Activated CD4-positive, alpha-beta T cell treated with anti-CD3 and anti-CD28 coated beads, Interleukin-2, Interleukin-6, amounts not matched to agents 100 ng/mL and 50 ng/mL, durations not matched to agents 16 hours and 8 hours (primary cell): ENCODE measurements at places on chromosomes 1 and 21.

GRCh38 chr1:53606651-53607051 is 132.3 kb downstream of the GLIS1 start:
- DNase-seq = no peak

GRCh38 chr1:14570514-14570913 is 28.0 kb upstream of the KAZN start:
- DNase-seq = no peak

GRCh38 chr21:26788790-26789189 is 56.4 kb downstream of the ADAMTS1 start:
- no peak for DNase-seq

GRCh38 chr1:157412308-157412707 is 140.0 kb downstream of the FCRL5 start:
- DNase-seq = no peak

GRCh38 chr1:204983881-204984280 is 59.1 kb upstream of the CNTN2 start:
- DNase-seq = no peak

GRCh38 chr21:42006765-42007164 is 3.4 kb downstream of the ZBTB21 start:
- DNase-seq = peak; percentile 11

GRCh38 chr1:196427976-196428734 is 180.1 kb downstream of the KCNT2 start:
- DNase-seq = no peak

DNA sequence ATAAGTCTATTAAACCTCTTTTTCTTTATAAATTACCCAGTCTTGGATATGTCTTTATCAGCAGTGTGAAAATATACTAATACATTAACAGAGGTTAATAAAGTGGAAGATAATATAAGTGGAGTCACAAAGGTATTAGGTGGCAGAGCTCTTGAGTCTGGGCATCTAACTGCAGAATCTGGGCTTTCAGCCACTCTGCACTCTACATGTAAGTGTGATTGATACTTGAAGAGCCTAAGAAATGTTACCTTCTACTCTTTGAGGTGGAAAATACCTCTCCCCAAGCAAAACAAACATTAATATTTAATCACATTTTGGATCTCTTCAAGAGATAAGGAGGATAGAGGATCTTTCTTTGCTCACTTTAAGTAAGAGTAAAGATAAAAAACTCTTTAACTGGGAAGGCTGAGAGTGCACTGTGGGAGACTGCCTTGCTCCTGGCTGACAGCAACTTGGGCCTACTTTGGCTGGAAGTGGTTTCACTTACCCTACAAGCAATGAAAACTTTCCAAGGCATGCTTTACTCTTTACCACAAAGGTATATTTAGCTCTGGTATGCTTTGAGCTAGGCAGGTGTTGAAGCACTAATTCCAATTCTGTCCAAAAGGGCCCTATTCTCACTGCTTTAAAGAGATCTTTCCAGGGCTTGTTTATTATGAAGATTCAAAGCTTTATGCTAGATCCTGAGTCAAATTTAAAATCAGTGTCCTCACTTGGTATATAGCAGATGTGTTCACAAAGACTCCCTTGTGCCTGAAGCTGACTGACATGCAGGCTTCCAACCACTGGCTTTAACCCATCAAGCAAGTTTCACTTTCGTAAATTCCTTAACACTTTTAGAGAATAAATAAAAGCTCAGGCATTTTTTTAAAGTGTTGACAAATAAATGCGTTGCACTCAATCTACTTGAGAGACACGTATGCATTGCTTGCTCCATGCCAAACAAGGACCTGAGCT is 245.3 kb upstream of the ZP4 start:
- DNase-seq = no peak

DNA sequence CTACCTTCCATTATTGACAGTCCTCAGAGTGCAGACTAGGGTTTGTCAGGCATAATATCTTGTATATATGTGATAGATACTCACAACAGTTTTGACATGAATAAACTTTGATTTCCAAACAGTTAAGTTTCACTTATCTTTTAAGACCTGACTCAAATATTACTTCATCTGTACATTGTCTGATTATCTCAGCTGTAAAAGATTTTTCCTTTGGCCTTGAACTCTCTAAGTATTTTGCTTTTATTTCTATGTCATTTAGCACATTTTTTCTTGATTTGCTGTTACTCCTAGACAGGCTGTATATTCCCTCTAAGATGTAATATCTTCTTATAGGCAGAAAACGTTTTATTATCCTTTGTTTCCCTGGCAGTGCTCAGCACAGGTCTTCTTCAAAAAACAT is 65.6 kb upstream of the DMRTA2 start:
- no peak for DNase-seq

- no peak for DNase-seq
Observed at GRCh38 chr1:1554550-1554925, 14.1 kb upstream of the TMEM240 start.

- DNase-seq = peak; percentile 49
Observed at GRCh38 chr1:176880955-176881595, 283.4 kb downstream of the ASTN1 start.

GRCh38 chr1:112689196-112689841 is 14.9 kb downstream of the MOV10 start:
- no peak for DNase-seq

- DNase-seq = no peak
Observed at GRCh38 chr1:26109229-26110164, 2.1 kb upstream of the PDIK1L start.

DNA sequence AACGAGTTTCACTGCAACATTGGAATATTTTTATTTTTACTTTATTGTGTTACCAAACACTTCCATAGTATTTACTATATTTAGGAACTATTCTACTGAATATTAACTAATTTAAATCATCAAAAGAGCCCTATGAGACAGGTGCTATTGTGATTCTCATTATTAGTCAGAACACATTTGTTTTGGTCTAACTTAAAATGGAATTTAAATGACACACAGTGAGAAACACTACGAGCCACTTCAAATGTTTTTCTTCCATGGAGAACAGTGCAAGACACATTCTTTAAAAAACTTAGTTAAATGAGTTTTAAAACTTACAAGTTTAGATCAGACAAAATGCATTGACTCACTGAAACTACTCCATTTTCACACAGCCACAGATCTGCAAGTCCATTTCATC is 6.6 kb upstream of the TRAF3IP3 start:
- peak; percentile 52 for DNase-seq

DNA sequence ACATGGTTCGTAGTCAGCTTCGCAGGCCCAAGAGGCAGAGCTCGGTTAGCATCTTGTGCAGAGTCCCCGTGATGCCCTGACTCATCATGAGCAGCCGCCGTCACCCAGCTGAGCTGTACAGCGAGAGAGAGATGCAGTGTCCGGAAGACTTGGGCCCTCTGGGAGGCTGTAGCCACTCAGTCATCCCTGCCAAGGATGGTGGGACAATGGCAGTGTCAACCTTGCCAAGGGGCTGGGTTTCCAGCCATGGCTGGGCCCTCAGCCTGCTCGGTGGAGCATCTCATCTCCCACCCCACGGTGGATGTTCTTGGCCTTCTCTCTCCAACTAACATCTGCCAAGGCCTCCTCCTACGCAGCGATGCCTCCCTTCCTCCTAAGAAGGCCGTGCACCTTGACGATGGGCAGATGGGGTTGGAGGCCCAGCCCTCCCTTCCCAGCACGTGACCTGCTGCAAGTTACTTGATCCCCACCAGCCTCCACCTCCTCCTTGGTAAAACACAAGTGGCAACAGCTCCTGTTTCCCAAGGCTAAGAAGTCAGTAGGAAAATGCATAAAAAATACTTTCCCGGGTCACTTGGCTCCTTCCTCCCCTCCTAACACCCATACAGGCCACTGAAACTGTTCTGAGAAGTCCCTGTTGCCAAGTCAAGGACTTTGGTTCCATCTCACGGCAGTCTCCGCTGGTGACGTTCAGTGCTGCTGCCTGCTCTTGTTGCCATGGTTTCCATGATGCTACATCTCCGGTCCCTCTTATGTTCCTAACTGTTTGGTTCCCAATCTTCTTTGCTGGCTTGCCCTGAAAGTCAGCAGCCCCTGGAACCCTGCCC is 384.7 kb upstream of the VAMP3 start:
- no peak for DNase-seq

GRCh38 chr1:44587796-44588460 is 86.4 kb downstream of the TMEM53 start:
- DNase-seq = no peak

DNA sequence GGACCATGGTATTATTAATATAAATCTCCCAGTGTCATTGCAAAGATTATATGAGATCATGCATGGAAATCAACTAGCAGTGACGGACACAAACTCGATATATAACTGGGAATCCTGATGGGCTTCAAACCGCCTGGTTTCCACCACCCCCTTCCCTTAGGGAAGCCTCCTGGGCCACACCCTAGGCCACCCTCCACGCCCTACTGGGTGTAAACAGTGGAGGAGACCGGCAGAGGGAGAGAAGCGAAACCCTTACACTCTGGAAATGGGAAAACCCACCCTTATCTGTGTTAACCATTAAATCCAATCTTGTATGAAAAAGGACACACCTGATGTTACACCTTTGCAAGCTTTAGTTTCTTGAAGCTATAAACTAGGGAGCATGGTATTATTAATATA is 595 bp upstream of the ZNHIT6 start:
- no peak for DNase-seq

DNA sequence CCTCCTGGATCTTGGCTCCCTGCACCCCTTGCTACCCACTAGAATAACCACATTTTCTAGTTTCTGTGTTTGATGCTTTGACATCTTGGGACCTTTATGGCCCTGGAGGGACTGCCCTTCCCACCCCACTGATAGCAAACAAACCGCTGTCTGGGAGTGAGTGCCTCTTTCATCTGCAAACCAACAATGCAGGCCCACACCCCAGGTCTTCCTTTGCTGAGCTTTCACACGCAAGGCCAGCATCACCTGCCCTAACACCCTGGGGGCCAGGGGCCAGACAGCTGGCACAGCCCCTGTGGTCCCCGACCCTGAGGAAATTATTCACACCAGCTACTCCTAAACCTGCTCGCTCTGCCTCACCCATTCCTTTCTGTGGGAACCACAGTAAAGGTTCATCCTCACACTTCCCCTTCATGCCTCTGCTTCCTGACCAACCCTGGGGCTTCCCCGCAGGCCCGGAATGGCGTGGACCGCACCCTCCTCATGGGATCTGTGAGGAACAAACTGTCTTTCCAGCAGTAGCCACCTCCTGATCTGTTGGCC is 15.4 kb downstream of the SLC2A7 start:
- no peak for DNase-seq

GRCh38 chr21:17679002-17679600 is 66.4 kb upstream of the BTG3 start:
- DNase-seq = peak; percentile 72

- no peak for DNase-seq
Observed at GRCh38 chr1:26010825-26011224, 10.8 kb upstream of the EXTL1 start.

- no peak for DNase-seq
Observed at GRCh38 chr1:222021129-222021528, 279.2 kb upstream of the DUSP10 start.

GRCh38 chr1:179803918-179804317 is 60.8 kb downstream of the FAM163A start:
- DNase-seq = no peak

GRCh38 chr1:168387781-168388760 is 107.4 kb downstream of the TBX19 start:
- no peak for DNase-seq

DNA sequence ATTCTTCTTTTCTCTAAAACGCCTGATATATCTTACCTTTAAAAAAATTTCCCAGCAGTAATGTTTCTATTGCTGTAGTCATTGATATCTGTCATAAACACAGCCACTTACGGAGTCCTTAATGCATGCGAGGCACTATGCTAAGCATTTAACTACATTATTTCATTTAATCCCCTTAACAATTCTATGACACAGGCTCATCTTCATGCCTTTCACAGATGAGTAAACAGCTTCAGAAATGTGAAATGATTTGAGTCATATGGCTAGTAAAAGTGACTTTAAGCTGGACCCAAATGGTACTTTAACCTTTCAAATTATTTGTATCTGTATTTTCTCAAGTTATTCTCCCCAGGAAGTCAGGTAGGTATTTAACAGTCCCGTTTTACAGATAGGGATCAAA is 125.1 kb upstream of the FGGY start:
- no peak for DNase-seq

DNA sequence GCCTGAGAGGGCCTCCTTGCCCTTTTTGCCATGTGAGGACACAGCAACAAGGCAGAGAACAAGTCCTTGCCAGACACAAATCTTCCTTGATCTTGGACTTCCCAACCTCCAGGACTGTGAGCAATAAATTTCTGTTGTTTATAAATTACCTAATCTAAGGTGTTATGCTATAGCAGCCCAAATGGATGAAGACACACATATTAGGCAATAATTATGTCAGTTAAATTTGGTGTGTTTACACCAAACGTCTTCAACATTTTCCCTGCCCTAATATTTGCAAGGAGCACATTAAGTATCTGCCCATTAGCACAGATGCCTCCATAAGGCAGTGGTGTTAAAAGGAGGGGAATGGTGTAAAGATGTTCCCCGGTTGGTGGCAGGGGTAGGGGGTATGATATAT is 94.8 kb downstream of the ETS2 start:
- no peak for DNase-seq

- no peak for DNase-seq
Observed at GRCh38 chr1:155170806-155171205, 2.3 kb downstream of the KRTCAP2 start.

GRCh38 chr1:52571783-52572182 is 18.9 kb upstream of the TUT4 start:
- DNase-seq = no peak

DNA sequence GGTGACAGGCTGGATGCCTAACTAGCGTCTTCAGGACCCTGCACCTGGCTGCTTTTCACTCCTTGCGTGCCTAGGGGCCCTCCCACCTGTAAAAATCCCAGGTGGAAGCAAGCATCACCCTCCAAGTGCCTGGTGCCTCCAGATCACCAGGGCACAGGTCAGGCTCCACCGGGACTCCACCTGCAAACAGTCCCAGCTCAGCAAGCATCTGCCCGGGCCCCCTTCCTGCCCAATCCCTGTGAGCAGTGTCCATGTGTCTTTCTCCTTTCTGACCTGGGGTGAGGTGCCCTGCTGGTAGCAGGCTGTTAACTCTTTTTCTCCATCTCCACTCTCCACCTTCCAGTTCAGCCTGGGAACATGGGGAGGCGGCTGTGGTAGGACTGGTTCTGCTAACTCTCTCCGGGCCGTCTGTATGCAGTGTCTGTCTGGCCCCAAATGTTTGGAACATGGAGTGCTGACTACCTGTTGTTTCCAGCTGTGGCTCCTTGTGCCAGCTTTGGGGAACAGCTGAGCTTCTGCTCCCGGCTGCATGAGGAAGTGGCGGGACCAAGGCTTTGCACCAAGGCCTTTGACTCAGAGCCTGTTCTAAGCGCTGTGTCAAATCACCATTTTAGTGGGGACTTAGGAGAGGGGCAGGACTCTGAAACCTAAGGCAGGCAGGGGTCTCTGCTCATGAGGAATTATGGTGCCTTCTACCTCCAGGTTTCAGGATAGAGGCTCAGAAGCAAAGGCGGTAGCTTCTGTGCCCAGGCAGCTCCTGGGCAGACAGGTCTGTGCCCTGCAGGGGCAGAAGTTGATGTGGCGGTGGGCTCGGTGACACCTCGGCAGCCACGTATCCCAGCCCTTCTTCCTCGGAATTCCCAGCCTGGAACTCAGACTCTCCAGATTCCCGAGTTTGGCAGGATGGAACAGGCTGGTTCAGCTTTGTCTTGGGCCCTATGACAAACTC is 5.5 kb downstream of the GPR137B start:
- DNase-seq = no peak

- DNase-seq = no peak
Observed at GRCh38 chr1:10866321-10867093, 70.1 kb upstream of the CASZ1 start.

- DNase-seq = no peak
Observed at GRCh38 chr1:166391279-166392066, 224.7 kb upstream of the FAM78B start.

GRCh38 chr1:40185951-40186864 is 25.0 kb downstream of the RLF start:
- peak; percentile 82 for DNase-seq
